H1 (cell line): ENCODE measurements at places on chromosomes 13 and 19. TPM values are rescaled to one million over a fixed set of nuclear protein-coding genes. Genes with fewer than 3 reads are reported as not detected.

DNA sequence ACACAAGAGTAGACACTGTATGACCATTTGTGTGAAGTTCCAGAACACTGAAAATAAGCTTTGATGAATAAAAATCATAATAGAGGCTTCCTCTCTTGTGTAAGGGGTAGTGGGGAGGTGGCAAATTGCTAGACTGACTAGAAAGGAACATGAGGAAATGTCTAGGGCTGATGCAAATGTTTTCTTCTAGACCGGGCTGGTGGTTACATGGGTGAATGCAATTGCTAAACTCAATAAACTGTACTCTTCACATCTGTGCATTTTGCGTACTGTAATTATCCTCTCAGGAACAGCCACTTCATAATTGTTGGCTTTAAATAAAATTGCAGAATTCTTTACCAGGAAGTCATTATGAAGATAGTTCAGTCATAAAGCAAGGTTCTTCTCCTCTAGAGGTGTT is 5.2 kb upstream of the KBTBD7 start:
- no peaks in the 10 kb centered on the region for H3K27me3 ChIP-seq
- H3K36me3 ChIP-seq = no peaks in the 10 kb centered on the region
- no peak overlapping the region for H3K4me3 ChIP-seq

GRCh38 chr19:45349430-45349941 is 8.9 kb downstream of the KLC3 start:
- no peak for DNase-seq
- H3K27me3 ChIP-seq = no peaks in the 10 kb centered on the region
- peaks cover 27% of the 10 kb centered on the region; the same call in 1 of the 2 replicates for H3K36me3 ChIP-seq
- peaks cover 7% of the 10 kb centered on the region; the same call in 1 of the 2 replicates for H3K4me1 ChIP-seq
- H3K27ac ChIP-seq = no peak overlapping the region
- H3K4me3 ChIP-seq = no peak overlapping the region

GRCh38 chr13:39415008-39415802 is 187.8 kb downstream of the LHFPL6 start:
- H3K36me3 ChIP-seq = no peaks in the 10 kb centered on the region
- no peak overlapping the region for H3K4me3 ChIP-seq
- no peak for DNase-seq
- H3K27me3 ChIP-seq = no peaks in the 10 kb centered on the region

WDR88 gene
- not detected in 2 replicates for total RNA-seq

ALOX5AP gene
- total RNA-seq = not detected in 2 replicates

ZNF208 gene
- total RNA-seq = not detected in 2 replicates

DNA sequence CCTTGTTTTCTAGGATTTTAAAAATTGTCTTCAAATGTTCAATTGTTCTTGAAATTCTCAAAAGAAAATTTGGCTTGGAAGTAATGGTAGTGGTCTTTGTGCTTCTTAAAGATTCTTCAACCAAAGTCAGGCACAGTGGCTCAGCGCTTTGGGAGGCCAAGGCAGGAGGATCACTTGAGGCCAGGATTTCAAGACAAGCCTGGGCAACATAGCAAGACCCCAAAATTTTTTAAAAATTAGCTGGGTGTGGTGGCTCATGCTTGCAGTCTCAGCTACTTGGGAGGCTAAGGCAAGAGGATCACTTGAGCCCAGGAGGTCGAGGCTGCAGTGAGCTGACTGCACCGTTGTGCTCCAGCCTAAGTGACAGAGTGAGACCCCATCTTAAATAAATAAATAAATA is 153.5 kb upstream of the ZNF507 start:
- no peak for DNase-seq
- no peak overlapping the region for H3K4me3 ChIP-seq
- no peak overlapping the region for H3K27ac ChIP-seq

GRCh38 chr13:111657013-111657412 is 336.6 kb downstream of the TEX29 start:
- H3K27me3 ChIP-seq = peaks cover 9% of the 10 kb centered on the region
- no peaks in the 10 kb centered on the region for H3K36me3 ChIP-seq
- no peak for DNase-seq
- H3K4me1 ChIP-seq = peaks cover 6% of the 10 kb centered on the region
- H3K4me3 ChIP-seq = no peak overlapping the region

DNA sequence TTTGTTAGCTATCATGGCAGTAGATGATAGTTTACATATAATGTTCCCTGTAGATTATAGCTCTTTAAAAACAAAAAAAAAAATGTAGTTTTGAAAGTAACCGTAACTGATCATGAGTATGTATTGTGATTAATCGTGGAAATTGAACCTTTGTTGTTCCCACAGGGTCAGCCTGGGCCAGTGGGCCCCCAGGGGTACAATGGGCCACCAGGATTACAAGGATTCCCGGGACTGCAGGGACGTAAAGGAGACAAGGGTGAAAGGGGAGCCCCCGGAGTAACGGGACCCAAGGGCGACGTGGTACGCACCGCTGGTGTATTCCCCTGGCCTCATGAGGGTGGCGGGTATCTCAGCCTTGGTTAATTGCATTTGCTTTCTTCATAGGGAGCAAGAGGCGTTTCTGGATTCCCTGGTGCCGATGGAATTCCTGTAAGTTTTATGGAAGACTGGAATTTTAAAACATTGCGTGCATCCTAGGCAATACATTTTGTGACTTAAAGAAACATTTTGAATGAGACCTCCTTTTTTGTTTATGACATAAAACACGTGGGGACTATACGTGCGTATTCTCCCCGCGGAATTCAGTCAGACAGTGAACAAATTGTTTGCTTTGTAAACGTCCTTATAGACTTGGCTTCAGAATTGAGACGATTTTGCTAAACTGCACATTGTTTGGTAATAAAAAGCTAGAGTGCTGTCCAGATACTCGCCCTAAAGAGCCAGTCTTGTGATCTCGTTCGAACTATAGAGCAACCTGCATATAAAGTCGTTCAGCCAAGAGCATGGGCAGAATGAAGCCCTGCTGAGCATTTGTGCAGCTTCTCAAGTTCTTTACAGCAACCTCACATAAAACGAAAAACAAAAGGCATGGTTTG is 117.7 kb downstream of the COL4A2 start:
- H3K36me3 ChIP-seq = no peaks in the 10 kb centered on the region
- no peak for DNase-seq
- no peak overlapping the region for H3K4me3 ChIP-seq
- H3K4me1 ChIP-seq = no peaks in the 10 kb centered on the region

- no peaks in the 10 kb centered on the region for H3K36me3 ChIP-seq
- DNase-seq = no peak
- no peak overlapping the region for H3K4me3 ChIP-seq
- no peaks in the 10 kb centered on the region for H3K27me3 ChIP-seq
- no peak overlapping the region for H3K27ac ChIP-seq
- H3K4me1 ChIP-seq = peaks cover 5% of the 10 kb centered on the region; the same call in 1 of the 2 replicates
These were observed 17.5 kb downstream of the C13orf42 start for GRCh38 chr13:51093574-51093973.

GRCh38 chr13:104301171-104301975 is 1235.2 kb upstream of the SLC10A2 start:
- no peaks in the 10 kb centered on the region for H3K27me3 ChIP-seq
- no peak overlapping the region for H3K27ac ChIP-seq
